ENCODE measurements at places on chromosomes 2 and 18.

GRCh38 chr2:159086342-159086741, 117.9 kb downstream of the TANC1 start:
- H3K4me1 ChIP-seq = no peaks in the 10 kb centered on the region
- H3K36me3 ChIP-seq = no peaks in the 10 kb centered on the region
- no peak overlapping the region for H3K27ac ChIP-seq
- H3K27me3 ChIP-seq = no peaks in the 10 kb centered on the region
- no peak for DNase-seq

DNA sequence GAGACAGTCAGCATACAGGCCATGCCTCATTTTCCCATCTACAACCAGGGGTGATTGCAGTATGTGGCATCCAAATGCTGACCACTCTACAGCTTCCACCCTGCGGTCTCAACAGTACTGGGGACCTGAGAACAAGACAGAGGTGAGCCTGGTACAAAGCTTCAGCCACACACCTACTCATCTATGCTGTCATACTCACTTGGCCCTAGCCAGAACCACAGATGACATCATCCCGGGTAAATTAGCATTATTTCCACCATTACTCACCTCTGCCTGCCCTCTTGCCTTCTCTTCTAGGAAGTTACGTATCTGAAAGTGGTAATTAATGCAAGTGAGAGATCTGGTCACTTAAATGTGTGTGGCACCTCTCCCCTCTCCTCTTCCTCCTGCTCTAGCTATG, 208.2 kb upstream of the ARL4C start:
- H3K4me3 ChIP-seq = no peak overlapping the region
- H3K4me1 ChIP-seq = peaks cover 28% of the 10 kb centered on the region
- H3K27ac ChIP-seq = no peak overlapping the region
- H3K27me3 ChIP-seq = peaks cover 11% of the 10 kb centered on the region
- no peak for DNase-seq

DNA sequence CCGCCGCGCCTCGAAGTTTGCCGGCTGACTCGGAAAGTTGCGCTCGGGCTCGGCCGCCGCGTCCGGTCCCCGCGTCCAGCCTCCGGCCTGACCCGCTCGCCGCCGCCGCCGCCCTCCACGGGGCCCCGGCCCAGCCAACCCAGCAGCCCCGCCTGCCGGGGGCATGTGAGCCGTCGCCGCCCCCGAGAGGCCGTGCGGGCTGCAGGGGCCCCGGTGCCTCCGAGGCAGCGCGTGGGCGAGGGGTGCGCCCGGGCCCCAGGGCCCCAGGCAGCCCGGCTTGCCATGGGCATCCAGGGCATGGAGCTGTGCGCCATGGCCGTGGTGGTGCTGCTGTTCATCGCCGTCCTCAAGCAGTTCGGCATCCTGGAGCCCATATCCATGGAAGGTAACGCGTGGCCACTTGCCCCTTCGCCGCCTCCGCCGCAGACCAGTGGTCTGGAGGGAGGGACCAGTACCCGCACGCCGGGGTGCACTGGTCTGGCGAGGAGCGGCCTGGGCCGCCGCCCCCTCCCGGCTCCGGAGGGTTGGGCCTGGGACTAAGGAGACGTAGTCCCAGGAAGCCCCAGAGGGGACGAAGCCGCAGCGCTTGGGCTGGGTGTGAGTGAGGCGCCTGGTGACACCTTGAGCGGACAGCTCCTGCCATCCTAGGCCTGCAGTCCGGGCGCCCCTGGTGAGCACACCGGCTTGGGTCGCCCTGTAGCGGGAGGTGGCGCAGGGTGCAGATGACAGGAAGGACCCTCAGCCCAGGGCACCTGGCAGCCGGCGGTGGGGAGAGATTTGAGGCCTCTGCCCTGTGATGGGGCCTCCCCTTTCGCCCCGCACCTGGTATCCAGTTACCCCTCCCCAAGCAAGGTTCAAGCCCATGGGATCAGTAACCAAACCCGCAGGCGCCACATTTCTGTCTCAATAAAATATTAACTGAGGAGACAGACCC, 49.9 kb downstream of the KCNIP3 start:
- peak overlapping the region; percentile 57 for H3K4me3 ChIP-seq
- no peaks in the 10 kb centered on the region for H3K4me1 ChIP-seq
- H3K36me3 ChIP-seq = no peaks in the 10 kb centered on the region
- DNase-seq = peak; percentile 60
- peaks cover 62% of the 10 kb centered on the region for H3K27me3 ChIP-seq

DNA sequence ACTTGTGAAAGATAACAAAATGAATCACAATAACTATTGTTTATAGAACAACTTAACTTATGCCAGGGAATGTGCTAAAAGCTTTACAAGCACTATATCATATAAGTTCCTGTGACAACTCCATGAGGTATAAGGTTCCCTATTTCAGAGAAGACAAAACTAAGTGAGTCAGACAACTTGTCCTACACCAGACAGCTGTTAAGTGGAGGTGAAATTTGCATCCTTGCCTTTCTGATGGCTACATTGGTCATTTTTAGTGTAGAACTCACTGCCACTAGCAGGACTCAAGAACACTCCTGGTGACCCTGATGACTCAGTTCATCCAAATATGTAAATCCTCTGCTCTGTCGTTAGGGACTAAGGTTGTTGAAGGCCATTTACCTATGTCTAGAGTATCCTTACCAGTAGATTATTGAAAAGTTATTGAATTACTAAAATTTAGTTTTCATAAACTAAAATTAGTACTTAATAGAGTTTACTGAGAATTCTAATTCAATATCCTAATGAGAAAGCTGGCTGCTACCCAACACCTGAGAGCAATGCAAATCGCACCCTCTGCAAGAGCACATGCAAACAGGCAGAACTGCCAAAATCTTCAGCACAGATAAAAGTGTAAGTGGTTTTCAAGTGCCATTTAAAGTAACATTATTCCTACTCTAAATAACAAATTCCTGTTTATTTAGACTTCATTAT, 636.2 kb downstream of the NRXN1 start:
- H3K4me1 ChIP-seq = peaks cover 20% of the 10 kb centered on the region
- no peak overlapping the region for H3K27ac ChIP-seq
- no peaks in the 10 kb centered on the region for H3K36me3 ChIP-seq
- no peak overlapping the region for H3K4me3 ChIP-seq

DNA sequence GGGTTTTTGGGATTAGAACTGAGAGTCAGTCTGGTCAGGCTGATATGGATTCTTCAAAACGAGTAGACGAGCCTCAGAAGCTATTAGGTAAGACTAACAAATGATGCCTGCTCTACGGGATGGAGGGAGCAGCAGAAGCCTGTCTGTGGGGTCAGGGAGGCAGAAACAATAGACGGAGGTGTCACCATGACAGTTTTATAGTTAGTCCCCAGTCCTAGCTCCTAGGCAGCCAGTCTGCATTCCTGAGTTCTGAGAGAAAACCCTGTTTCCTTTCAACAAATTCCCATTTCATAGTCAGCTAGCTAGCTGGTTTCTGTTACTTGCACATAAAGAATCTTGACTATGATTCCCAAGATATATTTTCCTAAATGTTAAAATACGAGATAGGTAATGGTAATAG, 542.1 kb downstream of the PID1 start:
- no peaks in the 10 kb centered on the region for H3K27me3 ChIP-seq
- H3K27ac ChIP-seq = no peak overlapping the region
- no peaks in the 10 kb centered on the region for H3K36me3 ChIP-seq

GRCh38 chr2:158967114-158967730, 1.2 kb upstream of the TANC1 start:
- H3K4me1 ChIP-seq = peaks cover 6% of the 10 kb centered on the region
- no peak for DNase-seq
- H3K36me3 ChIP-seq = no peaks in the 10 kb centered on the region
- H3K27ac ChIP-seq = no peak overlapping the region
- peak overlapping the region; percentile 87 for H3K4me3 ChIP-seq

GRCh38 chr2:113784823-113785744, 28.6 kb upstream of the SLC35F5 start:
- DNase-seq = no peak
- no peaks in the 10 kb centered on the region for H3K4me1 ChIP-seq
- no peaks in the 10 kb centered on the region for H3K27me3 ChIP-seq
- H3K36me3 ChIP-seq = no peaks in the 10 kb centered on the region
- H3K4me3 ChIP-seq = no peak overlapping the region

GRCh38 chr18:80147418-80148325, 38.6 kb downstream of the ADNP2 start:
- H3K27me3 ChIP-seq = no peaks in the 10 kb centered on the region
- H3K4me3 ChIP-seq = peak overlapping the region; percentile 63
- H3K36me3 ChIP-seq = no peaks in the 10 kb centered on the region
- no peaks in the 10 kb centered on the region for H3K4me1 ChIP-seq

DNA sequence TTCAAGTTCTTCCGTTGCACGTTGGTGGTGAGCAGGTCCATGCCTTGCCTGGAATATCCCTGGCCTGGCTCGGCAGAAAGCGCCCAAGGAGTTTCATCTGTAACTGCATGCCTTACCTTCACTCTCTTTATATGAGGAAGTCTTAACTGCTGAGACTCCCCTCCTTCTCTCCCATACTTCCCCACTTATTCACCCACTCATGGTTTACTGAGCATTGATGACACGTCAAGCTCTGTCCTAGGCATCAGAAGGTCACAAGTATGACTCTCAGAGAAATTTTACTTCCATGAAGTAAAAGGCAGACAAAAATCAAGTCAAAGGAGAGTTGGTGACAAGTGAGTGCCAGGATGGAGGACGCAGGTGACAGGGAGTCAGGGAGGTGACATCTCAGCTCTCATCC, 68.2 kb downstream of the TBC1D8 start:
- no peaks in the 10 kb centered on the region for H3K36me3 ChIP-seq
- no peak overlapping the region for H3K4me3 ChIP-seq

Data from GM23338 (cell line).